Stimulated activated CD4-positive, alpha-beta T cell treated with anti-CD3 and anti-CD28 coated beads, Interleukin-15, amount 100 ng/mL, for 24 hours (primary cell): ENCODE measurements at places on chromosomes 12 and 14.

- no peak for DNase-seq
These were observed 22.8 kb downstream of the ATF1 start for GRCh38 chr12:50786498-50787231.

DNA sequence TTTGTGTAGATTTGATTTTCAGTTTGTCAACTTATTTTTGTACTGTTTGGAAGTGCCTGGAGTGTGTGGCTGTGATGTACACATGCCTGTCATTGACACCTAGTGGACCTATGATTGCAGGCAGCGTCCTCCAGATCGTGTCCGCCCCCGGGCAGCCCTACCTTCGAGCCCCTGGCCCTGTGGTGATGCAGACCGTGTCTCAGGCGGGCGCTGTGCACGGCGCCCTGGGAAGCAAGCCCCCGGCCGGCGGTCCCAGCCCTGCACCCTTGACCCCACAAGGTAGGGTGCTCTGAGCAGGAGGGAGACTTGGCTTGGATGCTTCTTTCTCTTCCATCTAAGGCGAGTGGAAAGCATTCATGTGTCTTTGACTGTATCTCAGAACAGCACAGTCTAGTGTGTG lies 75.8 kb downstream of the EP400 start:
- DNase-seq = no peak

DNA sequence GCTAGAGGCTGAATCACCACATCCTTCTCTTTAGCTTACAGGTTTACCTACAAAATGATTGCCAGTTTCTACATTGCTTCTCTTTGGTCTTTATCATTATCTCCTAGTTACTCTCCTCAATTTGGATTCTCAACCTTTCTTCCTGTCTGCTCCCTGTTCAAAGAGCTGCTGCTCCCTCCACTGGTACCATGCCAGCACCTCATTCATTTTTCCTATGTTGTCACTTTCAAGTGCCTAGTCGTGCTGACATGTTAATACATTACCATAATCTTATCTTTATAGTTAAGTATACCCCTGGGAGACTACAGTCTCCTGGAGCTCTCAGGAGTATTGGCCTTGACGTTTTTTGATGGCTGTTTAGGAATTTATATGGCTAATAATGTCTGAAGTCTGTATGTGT lies 14.2 kb downstream of the FRS2 start:
- DNase-seq = no peak

DNA sequence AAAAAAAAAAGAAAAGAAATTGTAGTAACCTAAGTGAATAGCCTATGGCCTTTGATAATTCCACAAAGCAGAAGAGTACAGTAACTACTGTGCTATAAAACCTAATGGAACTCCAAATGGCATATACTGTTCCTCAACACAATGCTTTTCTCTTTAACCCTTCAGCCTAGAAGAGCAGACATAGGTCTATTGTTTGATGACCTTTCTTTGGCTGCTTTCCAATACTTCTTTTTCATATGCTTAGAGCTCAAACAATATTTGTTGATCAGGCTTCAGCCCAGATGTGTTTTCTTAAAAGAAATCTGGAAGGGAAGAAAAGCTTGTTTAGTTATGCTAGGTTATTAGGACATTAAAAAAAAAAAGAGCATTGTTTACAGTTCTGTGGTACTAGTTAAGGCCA lies 116.4 kb downstream of the NTN4 start:
- DNase-seq = no peak

DNA sequence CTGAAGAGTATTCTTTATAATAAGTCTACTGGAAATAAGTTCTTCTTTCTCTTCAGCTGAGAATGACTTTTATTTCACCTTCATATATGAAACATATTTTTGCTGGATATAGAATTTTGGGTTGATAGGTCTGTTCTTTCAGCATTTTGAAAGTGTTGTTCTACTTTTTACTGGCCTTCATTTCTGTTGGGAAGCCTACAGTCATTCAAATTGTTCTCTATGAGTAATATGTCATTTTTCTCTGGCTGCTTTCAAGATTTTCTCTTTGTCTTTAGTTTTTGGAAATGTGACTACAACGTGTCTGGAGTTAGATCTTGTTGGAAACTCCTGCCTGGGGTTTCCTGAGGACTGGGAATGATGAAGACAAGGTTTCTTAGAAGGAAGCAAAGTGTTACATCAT lies 10.0 kb downstream of the FGFR1OP2 start:
- no peak for DNase-seq

DNA sequence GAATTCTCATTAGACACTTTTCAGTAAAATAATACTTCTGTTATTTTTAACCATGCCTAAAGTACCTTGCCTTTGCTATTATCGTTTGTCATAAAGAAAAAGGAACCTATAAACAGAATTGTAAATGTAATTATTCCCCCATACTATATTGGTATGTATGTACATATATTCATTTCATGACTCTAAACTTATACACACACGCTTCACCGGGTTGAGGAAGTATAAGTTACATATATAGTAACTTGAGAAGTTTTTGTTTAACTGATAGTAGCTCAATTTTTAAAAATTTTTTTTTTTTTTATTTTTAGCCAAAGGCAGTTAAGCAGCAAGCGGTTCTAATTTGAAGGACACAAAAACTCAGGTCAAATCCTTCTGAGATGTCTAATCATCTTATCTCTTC lies 107.6 kb downstream of the PLEKHG7 start:
- DNase-seq = no peak

- DNase-seq = no peak
These were observed 10.9 kb downstream of the CCDC85C start for GRCh38 chr14:99592933-99593753.
